ENCODE measurements at places on chromosomes 11 and 22.

- H3K27me3 ChIP-seq, result peaks cover 2% of the 10 kb centered on the region
- no peak for DNase-seq
- no peak overlapping the region for H3K4me3 ChIP-seq
- H3K36me3 ChIP-seq, result peaks cover 17% of the 10 kb centered on the region
- H3K27ac ChIP-seq, result no peak overlapping the region
Measured at GRCh38 chr11:129658526-129658867, 157.2 kb upstream of the TMEM45B start.

- no peaks in the 10 kb centered on the region for H3K4me1 ChIP-seq
- no peak overlapping the region for H3K27ac ChIP-seq
- H3K36me3 ChIP-seq, result no peaks in the 10 kb centered on the region
- DNase-seq, result no peak
- no peaks in the 10 kb centered on the region for H3K27me3 ChIP-seq
- no peak overlapping the region for H3K4me3 ChIP-seq
Measured at GRCh38 chr11:132670921-132671675, 861.2 kb downstream of the OPCML start.

DNA sequence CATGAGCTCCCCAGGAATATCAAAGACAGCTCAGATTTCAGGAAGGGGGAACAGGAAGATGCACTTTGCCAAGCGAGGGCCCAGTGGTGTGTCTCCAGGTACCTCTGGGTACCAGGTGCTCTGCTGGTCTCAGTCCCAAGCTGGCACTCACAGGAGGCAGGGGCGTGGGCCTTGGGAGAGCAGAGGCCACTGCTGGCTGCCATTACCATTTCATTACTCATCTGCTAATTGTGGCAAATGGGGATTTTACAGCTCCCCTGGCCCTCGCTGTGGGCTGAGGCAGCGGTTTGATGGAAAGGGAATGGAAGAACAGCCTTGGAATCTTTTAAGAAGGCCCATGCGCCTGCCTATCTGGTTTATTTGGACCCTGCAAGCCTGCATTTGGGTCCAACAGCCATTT is 192.0 kb upstream of the NAV2 start:
- H3K36me3 ChIP-seq, result no peaks in the 10 kb centered on the region
- H3K27ac ChIP-seq, result no peak overlapping the region
- H3K4me1 ChIP-seq, result no peaks in the 10 kb centered on the region
- DNase-seq, result no peak
- no peak overlapping the region for H3K4me3 ChIP-seq

GRCh38 chr11:7278314-7278917 is 26.7 kb downstream of the SYT9 start:
- H3K4me3 ChIP-seq, result no peak overlapping the region
- no peak overlapping the region for H3K27ac ChIP-seq
- H3K27me3 ChIP-seq, result peaks cover 34% of the 10 kb centered on the region
- no peak for DNase-seq
- H3K36me3 ChIP-seq, result no peaks in the 10 kb centered on the region

DNA sequence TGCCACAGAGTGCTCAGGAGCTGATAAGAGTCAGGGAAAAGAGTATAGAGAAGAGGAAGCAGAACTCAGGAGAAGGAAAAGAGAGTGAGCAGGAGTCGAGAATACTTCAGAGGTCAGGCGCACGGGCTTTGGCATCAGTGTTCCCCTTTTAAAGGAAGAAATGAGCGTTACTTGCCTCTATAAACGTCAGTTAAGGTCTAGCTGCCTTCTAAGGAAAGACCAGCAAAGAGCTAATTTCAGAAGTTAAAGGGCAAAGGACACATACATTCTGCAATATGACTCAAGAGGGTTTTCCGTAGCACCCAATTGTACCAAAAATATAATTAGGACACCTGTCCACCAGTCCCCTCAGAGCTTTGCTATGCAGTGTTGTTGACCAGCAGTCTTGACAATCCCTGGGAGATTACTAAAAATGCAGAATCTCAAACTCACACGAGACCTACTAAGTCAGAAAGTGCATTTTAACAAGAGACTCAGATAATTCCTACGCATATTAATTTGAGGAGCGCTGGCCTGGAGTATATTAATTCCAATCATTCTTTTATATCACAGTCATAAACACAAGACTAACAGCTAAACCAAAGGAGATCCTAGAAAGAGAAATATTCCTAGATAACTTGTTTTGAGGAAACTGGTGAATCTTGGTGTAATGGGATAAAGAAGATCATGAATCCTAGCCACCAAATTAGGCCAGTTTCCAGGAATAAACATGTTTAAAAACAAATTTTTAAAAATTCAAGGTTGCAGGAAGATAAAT is 249.0 kb downstream of the CADM1 start:
- no peaks in the 10 kb centered on the region for H3K36me3 ChIP-seq
- no peaks in the 10 kb centered on the region for H3K4me1 ChIP-seq
- no peak overlapping the region for H3K27ac ChIP-seq
- no peaks in the 10 kb centered on the region for H3K27me3 ChIP-seq
- DNase-seq, result no peak

DNA sequence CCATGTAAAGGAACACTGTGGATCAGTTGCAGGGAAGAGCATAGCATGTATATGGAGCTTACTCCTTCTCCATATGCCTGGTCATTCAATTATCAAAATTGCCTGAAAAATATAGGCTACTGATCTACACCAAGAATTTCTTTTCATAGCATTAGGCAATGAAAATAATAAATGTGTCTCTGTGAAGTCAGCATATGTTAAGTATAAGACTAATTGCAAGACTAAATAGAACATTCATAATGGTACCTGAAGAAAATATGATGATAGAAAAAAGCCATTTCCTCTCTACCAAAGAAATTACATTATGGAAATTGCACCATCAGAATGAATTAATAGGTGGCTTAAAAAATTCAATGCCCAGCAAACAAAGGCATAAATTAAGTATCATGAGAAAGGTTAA is 584.7 kb downstream of the NELL1 start:
- H3K4me1 ChIP-seq, result no peaks in the 10 kb centered on the region
- H3K27me3 ChIP-seq, result no peaks in the 10 kb centered on the region
- H3K4me3 ChIP-seq, result no peak overlapping the region
- H3K27ac ChIP-seq, result no peak overlapping the region
- H3K36me3 ChIP-seq, result no peaks in the 10 kb centered on the region

- no peaks in the 10 kb centered on the region for H3K4me1 ChIP-seq
- H3K36me3 ChIP-seq, result no peaks in the 10 kb centered on the region
- no peaks in the 10 kb centered on the region for H3K27me3 ChIP-seq
Measured at GRCh38 chr22:29988719-29989118, 91.5 kb upstream of the HORMAD2 start.

DNA sequence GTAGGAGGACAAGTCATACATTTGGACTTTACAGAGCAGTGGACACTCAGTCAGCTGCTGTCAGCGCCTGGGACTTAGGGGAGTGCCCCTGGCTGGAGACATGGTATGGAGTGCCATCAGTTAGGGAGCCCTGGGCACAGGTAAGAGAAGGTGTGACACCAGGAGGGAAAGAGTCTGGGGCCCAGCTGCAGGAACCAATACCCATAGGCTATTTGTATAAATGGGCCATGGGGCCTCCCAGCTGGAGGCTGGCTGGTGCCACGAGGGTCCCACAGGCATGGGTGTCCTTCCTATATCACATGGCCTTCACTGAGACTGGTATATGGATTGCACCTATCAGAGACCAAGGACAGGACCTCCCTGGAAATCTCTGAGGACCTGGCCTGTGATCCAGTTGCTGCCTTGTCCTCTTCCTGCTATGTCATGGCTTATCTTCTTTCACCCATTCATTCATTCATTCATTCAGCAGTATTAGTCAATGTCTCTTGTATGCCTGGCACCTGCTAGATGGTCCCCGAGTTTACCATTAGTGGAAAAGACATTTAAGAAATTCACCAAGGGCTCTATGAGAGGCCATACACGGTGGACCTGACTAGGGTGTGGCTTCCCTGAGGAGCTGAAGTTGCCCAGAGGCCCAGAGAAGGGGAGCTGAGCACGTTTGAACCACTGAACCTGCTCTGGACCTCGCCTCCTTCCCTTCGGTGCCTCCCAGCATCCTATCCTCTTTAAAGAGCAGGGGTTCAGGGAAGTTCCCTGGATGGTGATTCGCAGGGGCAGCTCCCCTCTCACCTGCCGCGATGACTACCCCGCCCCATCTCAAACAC is 850 bp upstream of the MIF start:
- peaks cover 37% of the 10 kb centered on the region for H3K4me1 ChIP-seq
- H3K4me3 ChIP-seq, result peak overlapping the region; percentile 90
- no peaks in the 10 kb centered on the region for H3K27me3 ChIP-seq
- H3K27ac ChIP-seq, result peak overlapping the region; percentile 86
- peaks cover 11% of the 10 kb centered on the region for H3K36me3 ChIP-seq
- no peak for DNase-seq

- H3K27ac ChIP-seq, result no peak overlapping the region
- DNase-seq, result no peak
- peaks cover 15% of the 10 kb centered on the region for H3K4me1 ChIP-seq
- H3K36me3 ChIP-seq, result no peaks in the 10 kb centered on the region
- no peak overlapping the region for H3K4me3 ChIP-seq
- H3K27me3 ChIP-seq, result no peaks in the 10 kb centered on the region
Measured at GRCh38 chr22:41340357-41340756, 39.0 kb downstream of the ZC3H7B start.

DNA sequence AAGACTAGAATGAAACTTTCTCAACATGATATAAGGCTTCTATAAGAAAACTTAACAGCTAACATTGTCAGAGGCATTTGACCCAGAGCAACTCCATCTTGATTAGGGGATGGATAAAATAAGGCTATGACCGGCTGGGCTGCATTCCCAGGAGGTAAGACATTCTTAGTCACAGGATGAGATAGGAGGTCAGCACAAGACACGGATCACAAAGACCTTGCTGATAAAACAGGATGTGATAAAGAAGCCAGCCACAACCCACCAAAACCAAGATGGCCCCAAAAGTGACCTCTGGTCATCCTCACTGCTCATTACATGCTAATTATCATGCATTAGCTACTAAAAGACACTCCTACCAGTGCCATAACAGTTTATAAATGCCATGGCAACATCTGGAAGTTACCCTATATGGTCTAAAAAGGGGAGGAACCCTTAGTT is 135.2 kb downstream of the TTC28 start:
- H3K27ac ChIP-seq, result no peak overlapping the region
- peaks cover 5% of the 10 kb centered on the region for H3K27me3 ChIP-seq
- no peaks in the 10 kb centered on the region for H3K4me1 ChIP-seq

DNA sequence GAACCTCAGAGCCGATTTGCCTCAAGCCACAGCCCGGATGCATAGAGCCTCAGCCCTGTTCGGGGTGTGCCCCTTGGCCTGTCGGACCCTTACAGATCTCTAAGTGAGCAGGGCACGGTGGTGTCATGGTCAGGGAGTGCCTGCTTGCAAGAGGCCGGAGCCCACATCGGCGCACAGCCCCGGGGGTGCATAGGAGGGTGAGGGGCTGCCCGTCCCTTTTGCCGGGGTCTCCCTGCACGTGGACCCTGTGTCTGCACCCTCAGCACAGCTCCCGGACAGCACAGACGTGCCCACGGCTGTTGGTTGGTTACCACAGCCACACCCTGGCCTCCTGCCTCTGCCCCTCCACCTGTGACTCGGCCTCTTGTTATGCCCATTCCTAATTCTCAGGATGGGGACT is 6.5 kb downstream of the RAB36 start:
- no peaks in the 10 kb centered on the region for H3K27me3 ChIP-seq
- H3K4me1 ChIP-seq, result peaks cover 13% of the 10 kb centered on the region
- DNase-seq, result no peak

DNA sequence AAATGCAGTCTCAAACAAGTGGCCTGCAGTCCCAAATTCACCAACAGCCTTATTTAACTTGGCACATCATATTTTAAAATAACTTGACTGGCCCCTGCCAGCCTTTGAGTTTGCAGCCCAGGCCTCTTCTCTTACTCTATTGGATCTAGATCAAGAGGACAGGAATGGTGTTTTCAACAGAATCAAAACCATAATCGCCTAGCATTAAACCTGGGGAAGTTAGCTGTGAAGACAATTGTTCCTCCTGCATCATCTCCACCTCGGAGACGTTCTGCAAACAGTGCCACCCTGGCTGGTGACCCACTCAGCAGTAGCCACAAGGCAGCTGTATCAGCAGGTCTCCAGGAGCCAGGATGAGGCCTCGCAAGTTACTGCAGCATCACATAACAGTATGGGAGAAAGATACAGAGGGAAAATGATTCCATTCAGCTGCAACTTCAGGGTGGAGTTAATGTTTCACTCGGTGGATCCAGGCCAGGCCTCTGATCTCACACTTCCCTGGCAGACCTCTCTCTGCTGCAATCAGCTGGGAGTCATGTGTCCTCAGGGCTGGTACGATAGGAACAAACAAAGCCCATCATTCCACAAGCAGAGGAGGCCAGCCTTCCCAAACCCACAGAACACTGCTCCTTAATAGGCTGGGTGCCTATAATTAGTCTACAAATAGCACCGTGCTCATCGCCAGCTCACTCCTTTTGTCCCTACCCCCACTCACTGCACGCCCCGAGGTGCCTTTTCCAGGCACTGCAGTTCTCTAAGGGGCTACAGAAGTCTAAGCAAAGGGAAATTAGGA is 18.6 kb upstream of the SCN2B start:
- H3K27ac ChIP-seq, result peak overlapping the region; percentile 9
- no peak for DNase-seq
- H3K4me3 ChIP-seq, result no peak overlapping the region

DNA sequence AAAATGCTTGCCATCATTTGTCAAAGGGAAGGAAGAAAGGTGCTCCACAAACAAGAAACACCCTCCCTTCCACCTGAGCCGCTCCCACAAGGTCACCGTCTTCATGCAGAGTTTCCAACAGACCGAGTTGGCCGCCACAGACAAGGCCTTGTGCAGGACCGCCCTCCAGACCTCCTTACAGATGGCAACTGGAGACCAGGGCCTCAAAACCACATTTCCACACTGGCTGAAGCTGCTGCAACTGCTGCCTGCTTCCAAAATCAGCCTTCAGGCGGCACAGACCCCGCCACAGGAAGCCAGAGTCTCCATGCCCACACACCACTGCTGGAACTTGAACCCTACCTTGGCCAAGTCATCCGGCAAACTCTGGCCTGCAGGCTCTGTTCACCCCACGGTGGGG is 6.3 kb downstream of the DEAF1 start:
- H3K4me3 ChIP-seq, result no peak overlapping the region
- peaks cover 33% of the 10 kb centered on the region for H3K4me1 ChIP-seq
- peaks cover 3% of the 10 kb centered on the region for H3K36me3 ChIP-seq
- no peak overlapping the region for H3K27ac ChIP-seq
- DNase-seq, result no peak
- no peaks in the 10 kb centered on the region for H3K27me3 ChIP-seq

Data from naive thymus-derived CD8-positive, alpha-beta T cell (primary cell).